Stimulated activated CD8-positive, alpha-beta memory T cell treated with anti-CD3 and anti-CD28 coated beads, Interleukin-7, amount 100 ng/mL, for 24 hours (primary cell): ENCODE measurements at places on chromosomes 12 and 14.
A peak's percentile ranks its signal among the peaks of the same experiment; 100 is the strongest.

DNA sequence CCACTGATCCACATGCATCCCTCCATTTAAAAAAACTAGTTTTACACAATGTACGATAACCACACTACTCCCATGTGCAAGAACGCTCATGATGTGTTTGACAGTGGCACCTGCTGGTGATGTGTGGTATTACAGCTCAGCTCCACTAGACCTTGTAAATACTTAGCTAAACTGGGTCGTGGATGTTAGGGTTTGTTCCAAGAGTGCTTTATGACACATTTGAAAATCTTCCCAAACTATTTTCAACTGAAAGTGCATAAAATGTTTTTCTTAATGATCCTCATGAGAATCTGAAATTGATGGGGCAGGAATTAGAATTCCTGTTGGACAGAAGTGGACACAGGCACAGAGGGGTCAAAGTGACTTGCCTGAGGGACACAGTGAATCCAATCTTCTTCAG is 99.2 kb downstream of the SCARB1 start:
- no peak for DNase-seq

- DNase-seq, result no peak
Observed at GRCh38 chr12:63822352-63822751, 22.1 kb upstream of the SRGAP1 start.

GRCh38 chr12:132710043-132710404 is 618 bp upstream of the PGAM5 start:
- no peak for DNase-seq

- no peak for DNase-seq
Observed at GRCh38 chr14:37588667-37588955, 6.4 kb downstream of the FOXA1 start.

GRCh38 chr12:1643905-1644533 is 15.0 kb downstream of the WNT5B start:
- no peak for DNase-seq

GRCh38 chr12:6274231-6275221 is 36.0 kb upstream of the PLEKHG6 start:
- DNase-seq, result no peak

GRCh38 chr12:82758749-82759330 is 72.1 kb downstream of the TMTC2 start:
- no peak for DNase-seq

GRCh38 chr12:67377021-67377420 is 107.9 kb downstream of the CAND1 start:
- no peak for DNase-seq

GRCh38 chr12:4530982-4531586 is 7.6 kb upstream of the RAD51AP1 start:
- no peak for DNase-seq

DNA sequence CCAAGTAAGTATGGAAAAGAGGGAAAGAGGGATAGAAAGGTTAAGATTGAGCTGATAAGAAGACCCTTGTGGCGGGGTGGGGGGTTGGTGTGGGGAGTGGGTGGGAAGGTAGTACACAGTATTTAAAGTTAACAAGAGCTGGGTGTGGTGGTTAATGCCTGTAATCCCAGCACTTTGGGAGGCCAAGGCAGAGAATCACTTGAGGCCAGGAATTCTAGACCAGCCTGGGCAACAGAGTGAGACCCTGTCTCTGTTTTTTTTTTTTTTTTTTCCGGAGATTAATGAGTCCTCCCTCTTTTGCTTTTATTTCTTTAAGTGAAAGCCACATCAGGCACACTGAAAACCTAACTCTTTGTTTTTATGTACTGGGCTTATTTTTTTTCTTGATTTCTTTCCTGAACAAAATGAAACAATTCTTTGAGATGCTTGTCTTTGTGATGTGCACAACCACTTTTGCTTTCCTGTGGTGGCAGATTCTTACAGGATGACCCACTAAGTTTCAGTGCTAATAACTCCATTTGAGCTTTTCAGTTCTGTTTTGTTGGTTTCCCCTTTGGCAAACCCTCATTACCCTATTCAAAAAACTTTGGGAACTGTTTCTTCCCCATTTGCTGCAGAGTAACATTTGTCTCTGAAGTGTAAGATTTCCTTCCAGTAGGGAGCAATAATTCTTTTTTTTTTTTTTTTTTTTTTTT is 54.8 kb downstream of the WNK1 start:
- DNase-seq, result no peak

DNA sequence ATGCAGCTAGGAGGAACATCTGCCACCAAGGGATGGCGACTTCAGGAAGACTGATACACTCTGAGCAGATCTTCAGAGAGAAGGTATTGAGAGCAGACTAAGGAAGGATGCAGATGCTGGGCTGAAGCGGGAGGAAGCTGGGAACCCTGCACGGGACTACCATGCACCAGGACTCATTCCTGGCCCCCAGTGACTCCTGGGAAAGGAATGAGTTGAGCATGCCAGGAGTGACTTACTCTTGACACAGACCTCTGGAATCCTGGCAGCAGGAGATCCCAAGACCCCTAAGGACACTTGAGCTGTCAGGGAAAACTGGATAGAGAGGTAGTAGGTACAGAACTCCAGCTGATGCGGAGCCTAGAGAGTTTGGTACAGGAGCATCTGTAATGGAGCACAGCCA is 336.1 kb downstream of the RPS29 start:
- DNase-seq, result no peak

DNA sequence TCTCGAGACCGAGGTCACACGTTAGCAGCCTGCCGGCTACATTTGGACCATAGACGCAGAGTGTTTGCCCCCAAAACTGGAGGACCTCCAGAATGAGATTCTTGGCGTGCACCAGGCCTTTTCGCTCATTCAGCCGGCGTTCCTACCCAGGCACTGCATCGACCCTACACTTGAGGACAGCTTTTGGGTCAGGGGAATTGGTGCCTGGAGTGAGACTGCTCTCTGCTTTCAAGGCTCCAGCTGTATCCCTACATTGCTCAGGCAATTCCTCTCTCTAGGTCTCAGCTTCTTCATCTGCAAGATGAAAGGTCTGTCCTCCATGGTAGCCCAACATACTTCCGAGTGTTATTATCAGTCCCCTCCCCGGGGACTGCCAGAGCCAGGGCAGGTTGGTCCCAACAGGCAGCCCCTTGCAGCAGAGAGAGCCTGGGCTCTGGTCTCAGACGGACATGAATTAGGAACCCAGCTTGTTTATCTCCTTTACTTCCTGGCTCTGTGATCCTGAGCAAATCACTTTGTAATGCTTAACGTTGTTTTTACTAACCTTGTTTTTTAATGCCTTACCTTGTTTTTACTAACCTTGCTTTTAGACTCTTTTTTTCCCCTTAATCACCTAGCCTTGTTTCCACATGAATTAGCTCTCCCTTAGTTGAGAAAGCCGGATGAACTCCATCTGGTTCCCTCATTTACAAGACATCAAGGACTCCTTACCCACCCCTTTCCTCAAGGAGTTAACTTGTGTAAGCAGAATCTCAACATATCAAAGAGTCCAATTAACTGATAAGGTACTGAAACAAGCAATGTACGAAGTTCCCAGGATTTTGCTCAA is 892 bp downstream of the TCHP start:
- no peak for DNase-seq

DNA sequence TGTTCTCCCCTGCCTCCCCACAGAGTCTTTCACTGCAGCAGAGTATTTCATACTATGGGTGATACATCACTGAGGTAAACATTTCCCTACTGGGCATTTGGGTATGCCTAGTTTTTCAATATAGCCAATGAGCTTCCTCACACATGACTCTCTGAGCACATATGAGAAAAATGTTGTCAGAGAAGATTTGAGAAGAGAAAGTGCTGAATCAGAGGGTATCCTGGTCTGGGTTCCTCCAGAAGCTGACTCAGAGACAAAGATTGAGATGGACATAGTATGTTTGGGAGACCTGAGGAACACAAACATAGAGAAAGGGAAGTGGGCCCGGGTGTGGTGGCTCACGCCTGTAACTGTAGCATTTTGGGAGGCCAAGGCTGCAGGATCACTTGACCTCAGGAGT is 12.6 kb downstream of the SLC8B1 start:
- DNase-seq, result no peak

- DNase-seq, result no peak
Observed at GRCh38 chr14:33465846-33466700, 484.8 kb downstream of the EGLN3 start.

GRCh38 chr14:89787525-89787924 is 167.0 kb downstream of the EFCAB11 start:
- DNase-seq, result no peak

GRCh38 chr12:66270613-66271012 is 31.7 kb upstream of the HELB start:
- DNase-seq, result no peak

GRCh38 chr12:123115409-123116121 is 35.3 kb downstream of the PITPNM2 start:
- DNase-seq, result no peak

GRCh38 chr14:35117112-35117511 is 4.7 kb downstream of the PPP2R3C start:
- DNase-seq, result no peak

DNA sequence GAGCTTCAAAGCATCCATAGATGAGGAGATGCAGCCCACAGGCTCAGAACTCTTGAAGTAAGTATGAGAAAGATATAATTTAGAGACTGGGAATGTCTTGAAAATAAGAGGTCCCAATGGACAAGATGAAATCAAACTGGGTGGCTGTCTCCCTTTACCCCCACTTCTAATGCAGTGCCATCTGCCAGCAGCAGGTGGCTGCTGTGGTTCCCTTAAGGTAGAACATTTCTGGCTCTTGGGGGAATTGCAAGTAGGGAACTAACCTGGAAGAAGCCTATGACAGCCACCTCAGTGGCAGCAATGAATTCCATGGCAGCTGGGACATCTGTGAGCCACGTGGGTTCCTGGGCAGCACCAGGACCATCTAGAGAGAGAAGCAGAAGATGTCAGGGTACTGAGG is 648 bp downstream of the ERP27 start:
- no peak for DNase-seq

- no peak for DNase-seq
Observed at GRCh38 chr12:104010606-104011169, 39.3 kb downstream of the GLT8D2 start.

GRCh38 chr14:68510201-68511128 is 282.4 kb downstream of the ZFP36L1 start:
- DNase-seq, result no peak

DNA sequence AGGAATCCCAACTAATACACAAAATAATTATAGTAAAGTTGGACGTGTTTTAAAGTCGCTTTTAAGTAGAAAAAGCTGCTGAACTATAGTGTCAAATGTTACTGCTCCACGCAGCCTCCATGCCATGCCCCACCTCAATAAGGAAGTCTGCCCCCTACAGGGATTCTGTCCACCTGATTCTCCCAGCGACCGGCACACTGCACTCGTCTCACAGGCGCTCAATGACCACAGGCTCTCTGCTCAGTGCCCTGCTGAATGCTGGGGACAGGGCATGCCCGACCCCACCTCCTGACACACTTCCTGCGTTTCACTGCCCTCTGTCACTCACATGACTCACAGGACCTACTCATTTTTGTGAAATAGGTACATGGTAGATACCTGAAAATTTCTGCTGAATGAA is 48.9 kb downstream of the BDKRB1 start:
- DNase-seq, result no peak

- DNase-seq, result no peak
Observed at GRCh38 chr12:124655048-124655697, 87.8 kb upstream of the NCOR2 start.

DNA sequence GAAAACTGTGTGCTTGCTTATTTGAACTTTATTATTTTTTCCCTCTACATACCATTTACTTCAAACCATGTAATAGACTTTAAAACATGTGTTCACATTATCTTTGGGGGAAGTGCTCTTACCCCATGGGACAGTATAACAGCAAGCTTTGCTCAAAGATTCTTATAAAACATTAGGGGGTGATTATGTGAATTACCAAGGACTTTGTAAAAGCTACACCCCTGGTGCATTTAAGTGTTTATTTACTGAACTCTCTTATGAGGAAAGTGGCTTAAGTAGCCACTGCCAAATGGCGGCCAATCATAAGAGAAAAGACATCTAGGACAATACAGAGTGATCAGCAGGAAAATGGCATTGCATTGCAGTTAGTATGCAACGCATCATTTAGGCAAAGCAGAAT is 70.3 kb downstream of the CAPZA3 start:
- DNase-seq, result no peak

DNA sequence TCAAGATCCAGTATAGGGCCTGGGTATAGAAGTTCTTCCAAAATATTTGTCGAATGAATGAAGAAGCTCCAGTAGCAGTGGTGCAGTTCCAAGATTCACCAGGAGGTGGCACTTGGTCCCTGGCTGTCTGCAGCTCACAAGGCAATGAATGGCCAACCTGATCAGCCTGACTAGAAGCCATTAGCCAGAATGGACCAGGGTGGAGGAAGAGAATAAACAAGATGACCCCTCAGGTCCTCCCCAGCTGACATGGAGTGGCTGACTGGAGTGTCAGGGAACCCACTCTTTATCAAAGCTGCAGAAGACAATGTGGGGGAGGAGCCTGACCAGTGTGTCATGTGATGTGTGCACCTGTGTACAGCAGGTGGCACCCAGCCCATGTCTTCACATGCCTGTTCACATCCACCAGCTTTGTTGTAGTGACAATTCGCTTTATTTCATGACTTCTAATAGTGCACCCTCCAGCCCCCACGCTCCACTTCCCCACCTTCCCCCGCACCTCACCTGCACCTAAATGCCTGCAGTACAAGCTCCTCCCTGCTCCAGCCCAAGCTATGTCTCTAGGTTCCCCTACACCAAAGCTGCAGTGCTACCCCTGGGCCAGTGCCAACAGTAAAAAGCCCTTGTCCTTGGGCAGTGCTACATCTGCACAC is 3.0 kb downstream of the LTBP2 start:
- peak; percentile 79 for DNase-seq

DNA sequence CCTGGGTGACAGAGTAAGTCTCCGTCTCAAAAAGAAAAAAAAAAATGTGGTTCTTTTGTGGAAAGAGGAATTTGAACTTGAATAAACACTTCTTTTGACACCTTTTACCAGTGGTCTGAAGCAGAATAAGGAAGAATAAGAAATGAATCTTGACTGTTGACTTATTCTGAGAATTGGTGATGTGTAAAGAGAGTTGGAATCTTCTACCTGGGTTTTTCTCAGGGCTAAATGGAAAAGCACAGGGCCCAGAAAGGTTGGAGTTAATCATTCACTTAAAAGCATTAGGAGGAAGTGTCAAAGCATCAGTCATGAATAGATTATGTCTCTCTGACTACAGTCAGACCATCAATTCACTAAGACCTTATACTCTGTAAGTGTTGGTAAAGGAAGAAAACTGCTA is 13.9 kb downstream of the PNMA1 start:
- DNase-seq, result no peak

- no peak for DNase-seq
Observed at GRCh38 chr12:52528641-52529143, 8.5 kb upstream of the KRT5 start.

- no peak for DNase-seq
Observed at GRCh38 chr12:57079821-57080220, 1.2 kb upstream of the NEMP1 start.
